Activated CD4-positive, alpha-beta T cell treated with anti-CD3 and anti-CD28 coated beads for 36 hours (primary cell): ENCODE measurements at places on chromosomes 5 and 9.
A peak's percentile ranks its signal among the peaks of the same experiment; 100 is the strongest.

DNA sequence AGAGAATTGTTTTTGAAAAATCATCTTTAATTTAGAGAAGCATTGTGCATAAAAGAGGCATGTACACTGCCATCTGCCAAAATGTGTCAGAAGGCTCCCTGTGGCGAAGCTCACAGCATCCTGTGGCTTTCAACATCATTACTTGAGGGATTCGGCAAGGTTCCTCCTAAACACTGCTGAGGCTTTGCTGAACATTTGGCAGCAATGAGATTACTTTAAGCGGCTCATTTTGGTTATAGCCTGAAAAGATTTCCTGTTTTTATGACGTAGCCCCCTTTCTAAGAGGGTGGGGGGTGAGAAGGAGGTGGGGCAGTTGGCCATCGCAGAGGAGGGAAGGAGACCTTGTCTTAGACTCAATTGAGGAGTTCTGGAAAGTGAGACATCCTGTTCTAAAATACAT, 469.4 kb downstream of the RASEF start:
- no peak for DNase-seq

- no peak for DNase-seq
Measured at GRCh38 chr9:3474821-3475220, 51.0 kb downstream of the RFX3 start.

DNA sequence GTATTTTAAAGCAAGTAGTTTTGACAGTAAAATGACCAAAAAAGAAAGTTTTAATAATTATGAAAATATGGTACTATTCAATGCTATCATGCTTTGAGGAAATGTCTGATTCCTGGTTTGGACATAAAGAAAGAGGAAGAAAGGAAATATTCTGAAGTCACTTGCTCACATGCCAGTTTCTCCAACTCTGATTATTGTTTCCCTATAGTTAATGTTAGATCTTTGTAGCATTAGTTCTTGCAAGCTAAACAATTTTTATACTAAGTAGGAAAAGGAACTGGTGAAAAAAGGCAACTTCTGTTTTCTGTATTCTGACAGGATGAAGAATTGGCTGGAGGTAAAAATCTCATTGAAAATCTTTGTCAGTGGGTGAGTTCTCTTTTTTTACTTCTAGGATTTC, 119.5 kb downstream of the YTHDC2 start:
- no peak for DNase-seq

DNA sequence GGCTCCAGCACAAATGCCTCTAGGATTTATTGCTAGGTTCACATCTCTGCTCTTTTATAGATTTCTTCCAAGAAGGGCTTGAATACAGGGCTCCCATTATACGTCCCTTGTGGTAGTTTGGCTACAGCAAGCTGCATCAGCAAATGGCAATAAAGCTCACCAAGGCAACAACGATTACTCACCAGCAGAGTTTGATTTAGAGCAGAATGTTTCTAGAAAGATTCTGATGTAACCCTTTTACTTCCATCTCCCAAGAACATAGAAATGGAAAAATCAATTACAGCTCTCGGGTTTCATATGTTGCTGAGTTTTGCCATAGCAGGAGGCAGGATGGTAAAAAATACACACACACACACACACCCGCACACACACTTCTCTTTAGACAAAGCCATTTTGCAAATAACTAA, 124.2 kb upstream of the TNPO1 start:
- DNase-seq = no peak

DNA sequence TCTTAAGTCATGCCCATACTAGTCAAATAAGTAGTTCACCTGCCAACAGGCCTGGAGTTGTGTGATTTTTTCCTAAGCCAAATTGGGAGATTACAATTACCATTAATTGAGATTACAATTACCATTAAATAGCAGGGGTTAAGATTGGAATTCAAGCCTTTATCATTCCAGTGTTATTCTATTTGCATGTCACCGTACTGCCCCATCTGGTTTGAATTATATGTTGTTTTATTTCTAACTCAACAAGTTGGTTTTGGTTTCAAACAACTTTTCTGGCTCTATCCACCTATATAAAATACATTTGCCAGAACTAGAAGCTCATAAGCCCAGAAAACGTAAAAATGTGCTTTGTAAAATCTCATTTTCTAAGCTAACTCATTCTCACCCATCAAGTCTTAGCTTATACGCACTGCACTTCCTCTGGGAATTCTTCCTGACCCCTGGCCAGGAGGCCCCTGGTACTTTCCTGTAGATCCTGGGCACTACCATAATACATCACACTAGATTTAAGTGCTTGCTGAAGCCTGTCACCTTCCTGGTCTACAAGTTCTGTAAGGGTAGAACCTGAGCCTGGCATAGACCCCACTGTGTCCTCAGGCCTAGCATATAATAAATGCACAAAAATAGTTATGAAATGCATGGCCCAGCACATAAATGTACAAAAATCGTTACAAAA, 242.0 kb upstream of the TRPM3 start:
- no peak for DNase-seq

- DNase-seq = no peak
Measured at GRCh38 chr5:143244000-143244736, 159.3 kb downstream of the NR3C1 start.

DNA sequence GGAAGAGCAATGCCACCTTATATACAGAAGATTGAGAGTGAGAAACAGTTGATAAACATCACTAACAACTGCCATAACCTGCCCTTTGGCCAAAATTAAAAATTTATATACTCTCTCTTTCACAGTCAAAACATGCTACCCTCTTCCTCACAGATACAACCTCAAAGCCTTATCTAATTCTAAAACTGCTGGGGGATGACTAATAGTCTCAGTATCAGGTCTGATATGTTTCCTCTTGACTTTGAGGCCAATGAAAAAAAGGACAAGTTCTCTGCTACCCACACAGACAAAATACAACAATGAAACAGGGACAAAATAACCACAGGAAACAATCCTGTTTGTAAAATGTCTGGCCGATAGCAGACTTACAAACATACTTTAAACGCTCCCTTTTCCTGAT, 485.6 kb upstream of the NUDT12 start:
- DNase-seq = no peak

GRCh38 chr9:111940697-111941096, 44.1 kb downstream of the UGCG start:
- no peak for DNase-seq

DNA sequence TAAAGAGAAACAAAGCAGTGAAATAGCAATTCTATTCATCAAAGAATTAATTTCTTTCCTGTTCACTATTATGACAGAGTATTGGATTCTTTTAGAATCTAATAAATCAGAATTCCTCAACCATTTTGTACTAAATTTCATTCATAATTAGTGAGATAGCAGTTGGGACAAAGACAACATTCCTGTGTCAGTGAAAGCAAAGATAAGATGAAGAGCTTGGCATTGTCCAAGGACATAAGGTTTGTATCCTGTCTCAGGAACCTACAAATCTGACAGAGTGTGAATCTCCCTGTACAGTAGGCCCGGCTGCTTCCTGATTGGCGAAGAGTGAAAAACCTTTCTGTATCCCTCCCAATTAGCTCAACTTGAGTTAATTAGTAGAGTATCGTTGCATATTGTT, 349.1 kb downstream of the ISL1 start:
- DNase-seq = no peak

GRCh38 chr5:37810311-37810710, 29.5 kb downstream of the GDNF start:
- DNase-seq = no peak

- DNase-seq = peak; percentile 62
Measured at GRCh38 chr5:177473443-177474001, at the start of gene DBN1. TSS of gene DBN1 (minus strand) at chr5:177473634. CDS start at chr5:177473521, 113 bp downstream.

- no peak for DNase-seq
Measured at GRCh38 chr5:90902651-90903386, 344.2 kb downstream of the ADGRV1 start.

GRCh38 chr9:75081632-75082031, 6.3 kb downstream of the NMRK1 start:
- no peak for DNase-seq

- DNase-seq = no peak
Measured at GRCh38 chr9:91805031-91805430, 145.0 kb downstream of the ROR2 start.
